ENCODE measurements at places on chromosomes 5 and 9.

GRCh38 chr9:36793277-36793676 is 220.6 kb downstream of the MELK start:
- DNase-seq, result peak; percentile 44

GRCh38 chr5:175887463-175887862 is 16.1 kb downstream of the CPLX2 start:
- DNase-seq, result no peak

GRCh38 chr5:160348080-160348479 is 22.3 kb downstream of the C1QTNF2 start:
- no peak for DNase-seq

- no peak for DNase-seq
Measured at GRCh38 chr5:112869948-112870347, 8.9 kb downstream of the SRP19 start.

DNA sequence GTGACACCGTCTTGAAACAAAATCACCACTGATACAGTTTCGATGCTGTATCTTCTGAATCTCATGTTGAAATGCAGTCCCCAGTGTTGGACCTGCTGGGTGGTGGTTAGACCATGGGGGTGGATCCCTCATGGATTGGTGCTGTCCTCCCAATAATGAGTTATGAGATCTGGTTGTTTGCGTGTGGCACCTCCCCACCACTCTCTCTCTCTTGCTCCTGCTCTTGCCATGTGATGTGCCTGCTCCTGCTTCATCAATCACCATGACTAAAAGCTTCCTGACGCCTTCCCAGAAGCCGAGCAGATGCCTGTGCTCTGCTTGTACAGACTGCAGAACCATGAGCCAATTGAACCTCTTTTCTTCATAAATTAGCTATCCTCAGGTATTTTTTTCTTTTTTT is 15.2 kb upstream of the C5orf15 start:
- DNase-seq, result no peak

DNA sequence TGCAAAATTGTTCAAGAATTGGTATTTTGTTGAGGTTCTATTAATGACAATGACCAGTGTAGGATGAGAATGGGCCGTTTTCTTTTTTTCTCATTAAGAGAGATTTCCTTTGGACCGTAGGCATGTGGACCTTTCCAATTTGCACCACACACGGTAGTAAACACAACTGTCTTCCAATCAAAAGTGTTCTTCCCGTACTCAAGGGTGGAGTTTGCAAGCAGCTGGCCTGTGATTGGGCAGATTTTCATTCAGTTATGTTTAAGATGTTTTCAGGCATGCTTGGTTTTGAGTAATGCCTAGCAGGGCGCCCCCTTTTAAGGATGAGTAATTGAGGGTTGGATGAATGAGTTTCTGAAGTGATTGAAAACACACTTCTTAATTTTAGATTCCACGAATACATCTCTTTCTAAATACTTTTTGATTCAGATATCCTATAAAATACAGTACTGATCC is 2.5 kb downstream of the KDM3B start:
- DNase-seq, result peak; percentile 62

DNA sequence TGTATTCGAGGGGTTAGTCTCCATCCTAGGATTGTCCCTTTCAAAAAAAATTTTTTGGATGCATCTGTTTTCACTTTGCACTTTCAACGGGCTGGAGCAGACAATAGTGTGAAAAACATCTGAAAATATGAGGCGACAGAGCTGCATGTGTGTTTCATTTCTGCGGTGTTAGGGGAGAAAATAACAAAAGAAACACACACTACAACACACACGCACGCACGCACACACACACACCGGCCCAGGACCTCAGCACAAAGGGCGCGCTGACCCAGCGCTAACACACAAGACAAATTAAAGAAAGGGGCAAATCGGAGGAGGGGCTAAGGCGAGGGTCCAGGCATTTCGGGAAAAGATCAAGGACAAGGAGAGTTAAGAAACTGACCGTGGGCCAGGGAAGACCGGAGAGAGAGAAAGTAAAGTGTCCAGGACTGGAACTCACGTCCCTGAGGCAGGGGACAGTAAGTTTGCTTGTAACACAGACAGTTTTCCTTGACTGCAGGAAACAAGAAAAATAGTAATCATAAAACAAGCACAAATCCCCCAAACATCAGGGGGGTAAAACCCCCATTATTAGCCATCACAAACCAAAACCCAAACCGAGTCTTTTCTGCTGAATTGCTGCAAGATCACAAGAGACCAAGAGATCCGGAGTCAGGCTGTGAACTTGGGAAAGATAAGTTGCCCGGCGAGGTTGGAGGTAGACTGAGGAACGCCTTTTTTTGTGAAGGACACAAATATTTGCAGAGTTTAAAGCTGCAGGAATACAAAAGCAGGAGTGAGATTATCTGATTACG is 302.1 kb downstream of the PARP8 start:
- DNase-seq, result peak; percentile 22

DNA sequence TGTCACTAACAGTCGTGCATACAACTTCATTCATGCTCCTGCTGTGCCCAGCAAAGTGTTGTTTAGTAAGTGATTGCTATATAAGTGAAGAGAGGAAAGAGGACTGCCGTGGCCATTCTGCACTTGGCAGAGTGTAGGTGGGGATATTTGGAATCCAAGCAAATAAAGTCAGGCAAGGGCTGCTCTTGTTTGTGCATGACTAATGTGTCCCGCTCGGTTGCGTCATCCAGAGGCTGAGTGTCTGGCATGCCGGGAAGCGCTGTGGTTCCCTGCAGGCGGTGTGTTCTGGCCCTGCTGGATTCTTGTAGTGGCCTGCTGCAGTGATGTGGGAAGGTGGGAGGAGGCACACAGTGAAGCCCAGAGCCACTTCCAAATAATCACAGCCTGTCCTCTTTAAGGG is 136.9 kb upstream of the ANKH start:
- DNase-seq, result no peak

Data from stimulated activated CD8-positive, alpha-beta memory T cell treated with anti-CD3 and anti-CD28 coated beads, Interleukin-4, amount 100 ng/mL, for 48 hours (primary cell).